Stimulated activated CD8-positive, alpha-beta memory T cell treated with anti-CD3 and anti-CD28 coated beads, Interleukin-4, amount 100 ng/mL, for 1 hour (primary cell): ENCODE measurements at places on chromosomes 2 and 18.

- no peak for DNase-seq
Measured at GRCh38 chr2:181780047-181780651, 99.8 kb upstream of the NEUROD1 start.

DNA sequence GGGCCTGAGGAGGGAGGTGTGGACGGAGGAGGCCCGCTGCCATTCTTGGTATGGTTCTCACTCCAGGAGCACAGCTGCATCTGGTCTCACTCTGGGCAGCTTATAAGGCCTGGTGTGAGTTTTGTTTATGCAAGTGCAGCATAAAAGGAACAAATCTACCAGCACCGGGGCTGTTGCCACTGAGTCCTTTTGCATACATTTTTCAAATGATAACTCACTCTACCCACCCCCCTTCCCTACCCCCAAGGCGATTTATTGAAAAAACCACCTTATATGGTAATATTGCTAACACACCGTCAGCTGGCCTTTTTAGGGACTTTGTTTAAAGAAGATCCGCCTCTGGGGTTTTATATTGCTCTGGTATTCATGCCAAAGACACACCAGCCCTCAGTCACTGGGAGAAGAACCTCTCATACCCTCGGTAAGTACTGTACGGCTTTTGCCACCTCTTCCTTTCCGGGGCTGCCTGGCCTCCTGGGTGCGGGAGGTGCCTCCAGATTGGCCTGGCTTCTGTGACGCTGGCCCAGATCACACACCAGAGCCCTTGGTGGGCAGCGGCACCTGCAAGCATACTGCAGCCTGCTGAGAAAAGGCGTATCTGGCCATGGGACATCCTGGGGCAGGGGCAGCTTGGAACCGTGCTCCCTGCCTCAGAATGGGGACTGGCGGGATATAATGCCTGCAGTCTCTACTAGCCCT, at the start of gene ACTG2:
TSS of gene ACTG2 (plus strand) at position 378 of the 699 bp plus-strand sequence. CDS start 8,304 bp downstream, outside the sequence.
- no peak for DNase-seq

GRCh38 chr2:27191070-27191829, 20.6 kb upstream of the ATRAID start:
- no peak for DNase-seq

- DNase-seq: no peak
Measured at GRCh38 chr2:64987956-64988419, 1.2 kb upstream of the SLC1A4 start.

DNA sequence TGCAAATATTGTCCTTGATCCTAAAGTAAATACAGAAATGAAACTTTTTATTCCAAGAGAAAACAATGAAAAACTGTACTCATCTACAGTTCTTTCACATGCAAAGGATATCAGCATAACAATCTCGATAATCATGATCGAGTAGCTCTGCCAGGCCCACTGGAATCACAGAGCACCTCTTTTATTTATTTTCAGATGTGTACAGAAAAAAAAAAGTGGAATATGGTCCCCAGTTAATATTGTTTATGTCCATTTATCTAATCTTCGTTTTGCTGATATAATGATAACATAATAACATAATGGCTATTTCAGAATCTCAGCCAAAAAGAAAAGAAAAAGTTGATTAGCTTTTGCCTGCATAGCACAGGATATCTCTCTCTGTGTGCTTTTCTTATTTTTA, 6.5 kb downstream of the ZNF385B start:
- DNase-seq: no peak

- no peak for DNase-seq
Measured at GRCh38 chr2:42920446-42921146, 128.2 kb upstream of the HAAO start.

DNA sequence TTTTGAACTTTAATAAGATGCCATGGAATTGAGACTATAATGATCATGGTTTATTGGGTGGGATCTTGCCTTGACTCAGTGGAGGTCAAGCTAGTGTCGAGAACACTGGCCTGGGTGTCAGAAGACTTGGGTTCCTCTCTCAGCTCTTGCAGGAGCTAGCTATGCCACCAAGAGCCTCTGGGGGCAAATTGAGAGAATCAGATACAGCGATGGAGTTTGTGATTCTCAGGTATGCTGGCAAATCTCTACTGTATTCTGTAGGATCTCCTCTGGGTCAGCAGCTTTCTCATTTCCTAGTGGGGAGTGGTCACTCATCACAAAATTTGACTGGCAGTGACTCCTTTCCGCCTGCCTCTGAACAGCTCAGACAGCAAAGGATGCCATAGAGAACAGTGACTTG, 477.0 kb downstream of the RNF144A start:
- no peak for DNase-seq

GRCh38 chr2:106053116-106053515, 141.0 kb downstream of the UXS1 start:
- DNase-seq: no peak

DNA sequence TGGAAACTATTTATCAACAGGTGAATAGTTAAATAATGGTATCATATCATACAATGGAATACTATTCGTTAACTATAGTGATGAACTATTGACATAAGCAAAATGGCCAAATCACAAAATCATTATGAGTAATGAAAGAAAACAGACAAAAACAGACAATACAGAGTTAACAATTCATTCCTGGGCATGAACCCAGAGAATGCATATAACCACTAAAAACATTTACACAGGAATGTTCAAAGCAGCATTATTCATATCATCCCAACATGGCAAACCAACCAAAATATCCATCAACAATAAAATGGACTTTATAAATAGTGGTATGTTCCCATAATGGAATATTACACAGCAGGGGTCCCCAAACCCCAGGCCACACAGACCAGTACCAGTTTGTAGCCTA, 131.2 kb upstream of the CYP1B1 start:
- DNase-seq: no peak

DNA sequence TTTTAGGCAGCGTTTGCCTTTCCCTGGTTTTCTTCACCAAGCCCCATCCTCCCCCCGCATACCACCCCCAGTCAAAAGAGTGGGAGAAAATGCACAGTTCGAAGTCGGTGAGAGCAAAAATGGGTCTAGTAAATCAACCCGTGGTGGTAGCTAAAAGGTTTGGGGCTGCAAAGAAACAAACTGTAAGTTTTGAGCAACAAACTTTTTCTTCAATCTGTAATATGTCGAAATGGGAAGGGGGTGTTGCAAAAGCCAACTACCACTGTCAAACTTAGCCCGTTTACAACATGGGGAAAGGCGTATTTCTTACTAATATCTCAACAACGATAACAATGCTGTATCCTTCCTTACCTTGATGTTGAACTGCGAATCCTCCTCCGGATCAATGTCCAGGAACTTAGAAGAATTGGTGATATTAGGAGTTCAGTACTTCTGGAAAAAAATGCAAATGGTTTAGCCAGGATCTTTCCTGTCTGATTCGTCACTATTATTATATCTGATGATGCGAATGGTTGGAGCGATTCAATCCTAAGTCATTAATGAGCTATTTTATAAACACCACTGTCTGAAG, 2.4 kb upstream of the SATB2 start:
- no peak for DNase-seq

- no peak for DNase-seq
Measured at GRCh38 chr2:9666306-9666705, 35.5 kb upstream of the YWHAQ start.

- DNase-seq: no peak
Measured at GRCh38 chr2:198273660-198274059, 469.3 kb downstream of the PLCL1 start.

GRCh38 chr18:4807604-4808293, 352.6 kb upstream of the DLGAP1 start:
- no peak for DNase-seq

GRCh38 chr2:7838669-7839068, 843.2 kb upstream of the ID2 start:
- no peak for DNase-seq

GRCh38 chr2:28209864-28210263, 182.8 kb upstream of the FOSL2 start:
- DNase-seq: no peak

- no peak for DNase-seq
Measured at GRCh38 chr2:182064019-182064778, 78.5 kb downstream of the PPP1R1C start.

DNA sequence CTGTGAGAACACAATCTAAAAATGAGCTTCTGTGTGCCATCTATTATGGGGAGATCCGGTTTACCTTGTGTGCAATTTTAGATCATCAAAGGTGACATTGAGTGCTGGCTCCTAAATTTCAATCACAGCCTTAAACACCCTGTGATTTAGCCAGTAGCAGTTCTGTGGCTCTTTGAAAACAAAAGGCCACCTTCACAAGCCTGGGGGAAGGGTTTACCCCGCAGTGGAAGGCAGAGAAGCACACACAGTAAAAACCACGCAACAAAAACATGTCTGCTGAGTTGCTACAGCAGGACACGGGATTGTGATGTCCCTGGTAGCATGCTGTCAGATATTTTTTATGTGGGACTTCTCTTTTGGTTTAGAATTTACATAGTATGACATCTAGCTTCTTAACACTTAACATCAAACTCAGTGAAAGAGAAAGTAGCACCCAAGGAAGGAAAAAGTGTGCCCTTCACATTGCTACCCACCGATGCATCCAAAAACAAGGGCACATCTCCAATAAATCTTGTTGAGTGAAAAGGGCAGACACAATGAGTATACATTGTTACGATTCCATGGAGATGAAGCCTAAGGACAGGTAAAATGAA, 56.1 kb upstream of the RNF152 start:
- no peak for DNase-seq

- no peak for DNase-seq
Measured at GRCh38 chr2:195537811-195538210, 119.2 kb upstream of the SLC39A10 start.

DNA sequence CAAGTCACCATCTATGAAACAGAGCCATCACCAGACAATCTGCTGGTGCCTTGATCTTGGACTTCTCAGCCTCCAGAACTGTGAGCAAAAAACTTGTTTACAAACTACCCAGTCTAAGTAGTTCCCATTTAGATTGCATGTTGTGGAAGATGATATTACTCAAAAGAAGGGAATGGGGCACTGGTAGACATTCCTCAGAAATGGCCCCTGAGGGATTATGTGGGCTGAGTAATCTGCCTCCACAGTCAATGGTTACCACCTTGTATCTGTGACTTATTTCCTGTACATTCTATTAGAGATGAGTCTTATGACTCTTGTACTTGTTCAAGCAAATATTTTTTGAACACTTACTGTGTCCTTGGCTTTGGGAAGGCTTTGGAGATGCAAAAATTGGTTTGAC, 160.4 kb downstream of the NUP35 start:
- DNase-seq: no peak

DNA sequence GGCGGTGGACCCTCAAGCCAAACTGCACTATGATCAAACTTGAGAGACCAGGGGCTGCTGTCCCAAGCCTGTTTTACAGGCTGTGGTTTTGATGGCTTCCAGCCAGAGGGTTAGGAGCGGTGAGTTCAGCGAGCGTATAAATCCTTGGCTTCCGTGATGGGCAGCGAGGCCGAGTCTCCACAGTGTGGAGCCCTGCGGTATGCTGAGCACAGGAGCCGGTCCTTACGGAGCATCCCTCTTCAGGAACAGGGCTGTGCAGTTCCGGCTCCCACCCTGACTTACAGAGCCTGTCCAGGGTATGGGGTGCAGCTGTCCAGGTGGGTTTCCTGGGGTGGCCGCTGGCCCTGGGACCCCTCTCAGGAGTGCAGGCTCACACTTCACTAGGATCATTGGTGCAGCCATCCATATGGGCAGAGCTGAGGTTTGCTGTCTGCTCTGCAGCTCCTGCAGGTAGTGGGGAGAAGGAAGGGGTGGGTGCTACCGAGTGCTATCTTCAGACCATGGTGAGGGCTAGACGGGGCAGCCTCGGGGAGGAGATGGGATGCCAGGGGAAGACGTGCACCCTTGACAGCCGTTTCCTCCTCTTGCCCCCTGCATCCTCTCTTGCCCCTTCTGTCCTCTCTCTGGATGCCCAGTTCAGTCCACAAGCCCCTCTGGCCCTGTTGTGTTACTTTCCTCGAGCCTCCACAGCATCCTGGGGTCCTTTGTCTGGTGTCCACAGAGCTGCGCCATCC, 104.3 kb downstream of the FAM210A start:
- no peak for DNase-seq

DNA sequence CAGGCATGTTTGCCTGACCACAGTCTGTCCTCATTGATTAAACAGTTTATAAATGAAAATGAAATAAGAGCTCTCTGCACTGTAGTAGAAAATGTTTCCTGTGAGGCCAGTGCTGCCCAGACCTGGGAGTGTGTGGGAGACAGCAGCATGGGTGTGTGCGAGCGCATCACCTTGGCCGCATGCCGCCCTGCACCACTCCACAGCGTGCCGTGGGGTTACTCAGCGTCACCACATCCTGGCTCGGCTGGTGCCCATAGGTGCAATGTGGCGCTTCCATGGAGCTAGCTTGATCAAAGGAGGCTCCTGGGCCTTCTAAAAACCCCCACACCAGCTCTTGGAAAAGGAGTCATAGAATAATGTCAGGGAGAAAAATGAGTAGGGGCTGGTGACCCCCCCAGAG, 76.0 kb upstream of the EPC2 start:
- DNase-seq: peak; percentile 10

- no peak for DNase-seq
Measured at GRCh38 chr2:84613082-84613481, 96.8 kb downstream of the DNAH6 start.

DNA sequence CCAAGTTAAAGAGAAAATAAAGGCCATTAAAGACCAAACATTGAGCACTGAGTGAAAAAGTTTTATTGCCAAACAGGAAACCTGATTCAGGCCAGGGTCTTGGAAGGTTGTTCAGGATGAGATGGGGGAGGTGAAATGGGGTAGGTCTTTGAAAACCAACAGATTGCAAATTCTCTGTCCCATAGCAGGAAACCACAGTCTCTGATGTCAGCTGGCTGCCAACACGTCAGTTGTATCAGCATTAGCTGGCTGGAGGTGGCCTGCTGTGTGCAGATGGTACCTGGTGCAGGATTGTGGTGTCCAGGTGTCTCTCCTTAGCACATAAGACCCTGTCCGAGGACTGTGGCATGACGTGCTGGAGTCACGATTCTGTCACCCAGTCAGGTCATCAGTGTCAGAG, 106.3 kb downstream of the MSH2 start:
- no peak for DNase-seq

- no peak for DNase-seq
Measured at GRCh38 chr2:221343524-221343923, 228.6 kb downstream of the EPHA4 start.

GRCh38 chr2:133393895-133394294, 174.4 kb downstream of the NCKAP5 start:
- DNase-seq: no peak

DNA sequence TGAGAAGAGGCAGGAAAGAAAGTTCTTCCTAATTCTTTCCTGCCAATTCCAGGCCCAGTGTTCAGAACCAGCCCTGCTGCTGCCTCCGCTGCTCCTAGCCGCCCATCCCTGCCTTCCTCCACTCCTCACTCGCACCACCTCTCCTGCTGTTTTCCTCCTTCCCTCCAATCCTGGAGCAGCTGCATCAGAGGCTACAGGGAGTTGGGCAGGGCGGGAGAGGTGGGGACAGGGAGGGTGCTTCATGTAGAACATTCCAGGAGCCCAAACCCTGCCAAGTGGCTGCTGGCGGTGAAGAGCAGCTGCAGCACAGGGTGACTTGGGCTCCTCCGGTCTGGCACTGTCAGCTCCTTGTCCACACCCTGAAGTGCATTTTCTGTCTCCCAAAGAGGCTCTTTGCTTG, 176.3 kb downstream of the TNS1 start:
- no peak for DNase-seq

DNA sequence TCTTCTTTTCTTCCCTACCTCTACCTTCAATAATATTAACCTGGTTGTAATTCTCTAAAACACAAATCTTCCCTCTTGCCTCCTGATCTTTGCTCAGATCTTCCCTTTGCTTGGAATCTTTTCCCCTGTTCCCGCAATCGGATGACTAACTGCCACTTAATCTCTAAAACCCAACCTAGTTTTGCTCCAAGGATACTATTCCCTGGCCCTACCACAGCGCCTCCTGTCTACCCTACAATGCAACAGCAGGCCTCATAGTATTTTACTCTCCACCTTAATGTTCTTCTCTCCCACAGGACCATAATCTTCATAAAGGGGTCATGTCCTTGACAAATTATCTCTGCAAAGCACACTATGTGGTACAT, 246.8 kb upstream of the TNP1 start:
- DNase-seq: no peak
